ENCODE measurements at places on chromosomes 6 and 20. TPM values are rescaled to one million over a fixed set of nuclear protein-coding genes. Genes with fewer than 3 reads are reported as not detected.

The PNLDC1 gene
- total RNA-seq = not detected

The COL11A2 gene
- total RNA-seq = 0.27 TPM

The CRISP3 gene
- total RNA-seq = under 0.01 TPM

The THBD gene
- 1.3 TPM for total RNA-seq

The DSP gene
- under 0.01 TPM for total RNA-seq

The PNISR gene
- 103 TPM for total RNA-seq

The SYNGAP1 gene
- 22.4 TPM for total RNA-seq

The DAAM2 gene
- total RNA-seq = under 0.01 TPM

The CD24 gene
- total RNA-seq = 3.5 TPM

The HLA-DQB2 gene
- total RNA-seq = 3.2 TPM

The ADGRF5 gene
- under 0.01 TPM for total RNA-seq

The ACSS1 gene
- 114 TPM for total RNA-seq

The RGS17 gene
- under 0.01 TPM for total RNA-seq

The FAM209A gene
- total RNA-seq = 0.54 TPM

The OR2J3 gene
- not detected for total RNA-seq

The HCK gene
- 23.4 TPM for total RNA-seq

The TXLNB gene
- total RNA-seq = 0.81 TPM

The SEMG1 gene
- not detected for total RNA-seq

The PRRT1 gene
- total RNA-seq = 0.27 TPM

The ZSCAN16 gene
- 5.7 TPM for total RNA-seq

The GTF3C6 gene
- 8.1 TPM for total RNA-seq

The HLA-DQA2 gene
- 0.27 TPM for total RNA-seq

The RWDD1 gene
- total RNA-seq = 16.2 TPM

The OPRM1 gene
- under 0.01 TPM for total RNA-seq

The PSMB9 gene
- total RNA-seq = 114 TPM

The LRP11 gene
- 1.3 TPM for total RNA-seq

The JAG1 gene
- total RNA-seq = 5.4 TPM

The LTB gene
- 31.0 TPM for total RNA-seq

The CDYL gene
- 53.1 TPM for total RNA-seq

The LKAAEAR1 gene
- total RNA-seq = 5.7 TPM

The DUSP15 gene
- 8.6 TPM for total RNA-seq

The IL17F gene
- not detected for total RNA-seq

The RAD21L1 gene
- total RNA-seq = not detected

The CAGE1 gene
- total RNA-seq = 1.1 TPM

The XKR7 gene
- under 0.01 TPM for total RNA-seq

The EEF1A2 gene
- total RNA-seq = 0.27 TPM

The WFDC10B gene
- total RNA-seq = not detected

The SLC25A27 gene
- 5.7 TPM for total RNA-seq

The RSPH9 gene
- 0.27 TPM for total RNA-seq

The UNC5CL gene
- 1.3 TPM for total RNA-seq

Data from hematopoietic multipotent progenitor cell (in vitro differentiated cells).